ENCODE measurements at places on chromosomes 7 and 10. TPM values are rescaled to one million over a fixed set of nuclear protein-coding genes. Genes with fewer than 3 reads are reported as not detected.

The UNC5B gene
- total RNA-seq: 32.8 TPM

- no peak for DNase-seq
Measured at GRCh38 chr7:3080106-3080505, 36.4 kb upstream of the CARD11 start.

The GNA12 gene
- total RNA-seq: 72.7 TPM

GRCh38 chr7:69663911-69664832 lies 65.9 kb downstream of the AUTS2 start:
- no peak for DNase-seq

DNA sequence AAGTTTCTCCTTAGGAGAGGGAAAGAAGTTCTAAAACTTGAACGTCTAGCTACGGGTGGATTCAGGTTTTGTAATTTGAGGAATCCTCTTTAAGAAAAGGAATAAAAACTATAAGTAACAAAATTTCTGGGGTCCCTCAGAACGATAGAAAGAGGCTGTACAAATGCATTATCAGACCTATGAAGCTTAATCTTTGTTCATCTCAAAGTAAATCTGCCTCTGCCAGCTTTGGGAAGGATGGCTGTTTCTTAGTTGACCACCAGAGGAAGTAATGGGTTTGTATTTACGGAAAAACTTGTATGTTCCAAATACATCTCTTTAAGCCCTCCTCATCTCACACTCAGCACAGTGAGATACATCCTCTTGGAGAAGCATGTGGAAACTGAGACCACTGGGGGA lies 864 bp downstream of the PSTK start:
- DNase-seq: peak; percentile 35

The TSPAN12 gene
- 9.8 TPM for total RNA-seq

DNA sequence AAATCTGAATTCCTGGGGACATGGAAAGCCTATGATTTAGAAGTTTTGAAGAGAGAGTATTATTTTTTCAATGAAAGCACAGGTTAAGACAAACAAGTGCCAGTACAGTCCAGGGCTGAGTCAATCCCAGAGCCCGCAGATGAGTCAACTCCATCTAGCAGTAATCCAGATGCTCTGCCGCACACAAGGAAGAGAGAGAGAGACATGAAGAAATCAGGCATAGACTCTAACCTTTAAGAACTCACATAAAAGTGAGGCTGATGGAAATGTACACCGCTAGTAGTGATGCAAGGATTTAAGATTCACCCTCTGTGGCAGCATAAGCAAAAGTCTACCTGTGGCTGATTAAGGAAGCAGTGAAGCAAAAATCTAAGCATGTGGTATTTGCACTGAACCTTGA lies 651.5 kb downstream of the TNS3 start:
- DNase-seq: peak; percentile 96

DNA sequence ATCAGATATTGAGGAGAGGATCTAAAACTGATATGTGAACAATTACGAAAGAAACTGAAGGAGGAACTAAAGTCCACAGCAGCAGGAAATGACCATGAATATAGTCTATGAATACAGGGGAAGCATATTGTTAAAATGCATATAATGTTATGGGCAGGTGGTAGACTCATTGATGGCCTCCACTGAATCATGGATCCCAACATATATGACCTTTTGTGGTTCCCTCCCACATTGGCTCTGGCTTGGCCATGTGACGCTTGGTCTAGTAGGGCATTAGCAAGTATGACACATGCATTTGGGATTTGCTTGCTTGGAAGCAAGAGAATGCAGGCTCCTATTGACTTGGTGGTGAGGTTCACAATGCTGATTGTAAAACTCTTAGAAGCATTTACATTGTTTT lies 55.2 kb upstream of the RAB18 start:
- DNase-seq: peak; percentile 59

DNA sequence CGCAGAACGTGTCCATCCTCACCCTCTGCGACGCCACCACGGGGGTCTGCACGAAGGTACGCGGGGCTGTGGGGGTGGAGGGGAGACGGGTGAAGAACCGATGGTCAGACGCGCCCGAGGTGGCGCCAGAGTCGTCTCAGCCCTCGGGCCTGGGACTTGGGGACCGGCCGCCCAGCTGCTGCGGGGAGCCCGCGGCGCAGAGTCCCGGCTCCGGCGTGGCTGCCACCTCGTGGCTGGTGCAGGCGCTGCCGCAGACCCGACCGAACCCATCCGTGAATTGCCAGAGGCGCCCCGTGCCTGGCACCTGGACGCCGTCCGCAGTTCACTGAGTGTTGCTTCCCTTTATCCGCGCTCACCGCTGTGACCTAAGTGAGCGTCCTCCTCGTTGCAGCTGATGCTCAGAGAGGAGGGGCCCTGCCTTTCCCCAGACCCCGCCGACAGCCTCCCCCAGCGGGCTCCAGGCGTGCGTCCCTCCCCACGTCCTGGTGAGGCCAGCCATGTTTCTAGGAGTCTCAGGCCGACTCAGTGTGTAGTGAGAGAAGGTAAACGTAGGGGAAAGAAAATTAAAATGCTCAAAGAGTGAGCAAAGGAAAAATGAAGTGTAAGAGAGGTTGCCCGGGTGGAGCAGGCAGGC lies 208.7 kb downstream of the PAXIP1 start:
- no peak for DNase-seq

DNA sequence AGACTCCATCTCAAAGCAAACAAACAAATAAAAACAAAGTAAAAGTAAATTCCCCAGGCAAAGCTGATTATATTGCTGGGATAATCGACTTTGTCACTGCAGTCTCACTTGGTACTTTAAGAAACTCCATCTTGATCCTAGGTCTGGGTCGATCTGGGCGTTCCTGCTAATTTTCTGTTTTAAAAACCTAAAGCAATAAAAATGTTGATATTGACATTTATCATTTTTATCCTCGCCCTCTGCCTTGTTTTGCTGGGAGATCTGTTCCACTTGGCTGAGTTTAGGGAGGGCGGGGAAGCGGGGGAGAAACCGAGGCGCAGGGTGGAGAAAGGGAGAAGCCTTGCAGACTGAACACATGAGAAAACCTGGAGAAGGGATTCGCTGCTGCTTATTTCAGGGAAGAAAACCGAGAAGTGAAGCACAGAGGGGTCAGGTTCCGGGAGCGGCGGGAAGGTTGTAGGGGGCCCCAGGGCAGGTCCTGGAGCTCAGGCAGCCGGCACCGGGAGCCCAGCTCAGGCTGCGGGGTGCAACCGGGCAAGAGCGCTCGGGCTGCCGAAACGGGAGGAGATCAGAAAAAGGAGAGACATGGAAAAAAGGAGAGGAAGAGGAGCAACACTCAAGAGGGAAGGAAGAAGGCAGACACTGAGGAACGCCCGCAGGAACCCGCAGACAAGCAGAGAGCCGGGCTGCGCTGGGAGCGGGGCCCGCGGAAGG lies 27.3 kb upstream of the KMT2C start:
- peak; percentile 61 for DNase-seq

The GDI2 gene
- 280 TPM for total RNA-seq

The TCAF2 gene
- 2.0 TPM for total RNA-seq
